C1 segment of cervical spinal cord (tissue), 14 donors: ENCODE measurements at places on chromosomes 11 and 22.
A peak's percentile ranks its signal among the peaks of the same experiment; 100 is the strongest.

DNA sequence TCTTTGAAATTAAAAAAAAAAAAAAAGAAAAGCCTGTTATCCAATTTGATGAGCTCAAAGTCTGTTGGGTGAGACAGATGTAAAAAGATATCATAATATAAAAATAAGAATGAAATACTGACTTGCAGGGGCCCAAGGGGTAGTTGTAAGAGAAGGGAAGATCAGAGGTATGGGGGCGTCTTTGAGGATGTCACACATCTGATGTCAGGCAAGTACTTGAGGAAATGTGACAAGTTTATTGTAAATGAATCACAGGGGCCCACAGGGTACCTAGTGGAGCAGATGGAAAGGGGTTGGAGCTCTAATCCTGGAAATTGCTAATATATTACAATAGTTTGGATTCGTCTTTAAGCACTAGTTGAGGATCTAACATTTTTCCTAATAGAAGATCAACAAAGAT is 131.6 kb downstream of the MAML2 start:
- no peak for DNase-seq

- no peak for DNase-seq
Observed at GRCh38 chr11:115267871-115268270, 236.3 kb downstream of the CADM1 start.

- no peak for DNase-seq
Observed at GRCh38 chr11:33774736-33775466, 581 bp upstream of the FBXO3 start.

DNA sequence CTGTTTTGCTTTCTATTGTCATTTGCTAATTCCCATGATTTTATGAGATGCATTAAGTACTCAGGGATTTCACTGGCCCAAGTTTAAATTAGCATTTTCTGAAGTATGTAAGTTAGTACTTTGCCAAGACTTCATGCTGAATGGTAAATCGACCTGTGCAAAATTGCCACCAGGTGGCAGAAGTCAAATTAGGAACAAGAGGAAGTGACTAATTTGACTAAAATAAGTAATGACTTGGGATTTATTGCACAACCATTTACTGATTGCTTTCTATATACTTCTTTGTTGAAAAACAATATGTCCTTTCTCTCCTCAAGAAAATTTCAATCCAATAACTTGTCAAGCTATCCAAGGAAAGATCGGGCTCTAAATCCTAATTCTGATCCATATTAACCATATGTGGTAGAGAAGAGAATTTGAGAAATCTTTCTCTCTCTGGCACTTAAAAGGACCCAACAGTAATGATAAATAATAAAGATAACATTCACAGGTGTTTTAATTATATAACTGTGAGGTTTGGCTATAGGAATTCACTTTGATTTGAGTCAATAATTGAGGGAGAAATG is 253.7 kb upstream of the CHORDC1 start:
- no peak for DNase-seq

GRCh38 chr11:71112454-71112853 is 139.9 kb downstream of the SHANK2 start:
- no peak for DNase-seq

GRCh38 chr11:86418917-86419316 is 44.2 kb downstream of the CCDC81 start:
- no peak for DNase-seq

- no peak for DNase-seq
Observed at GRCh38 chr11:73040046-73040445, 102.1 kb downstream of the FCHSD2 start.

DNA sequence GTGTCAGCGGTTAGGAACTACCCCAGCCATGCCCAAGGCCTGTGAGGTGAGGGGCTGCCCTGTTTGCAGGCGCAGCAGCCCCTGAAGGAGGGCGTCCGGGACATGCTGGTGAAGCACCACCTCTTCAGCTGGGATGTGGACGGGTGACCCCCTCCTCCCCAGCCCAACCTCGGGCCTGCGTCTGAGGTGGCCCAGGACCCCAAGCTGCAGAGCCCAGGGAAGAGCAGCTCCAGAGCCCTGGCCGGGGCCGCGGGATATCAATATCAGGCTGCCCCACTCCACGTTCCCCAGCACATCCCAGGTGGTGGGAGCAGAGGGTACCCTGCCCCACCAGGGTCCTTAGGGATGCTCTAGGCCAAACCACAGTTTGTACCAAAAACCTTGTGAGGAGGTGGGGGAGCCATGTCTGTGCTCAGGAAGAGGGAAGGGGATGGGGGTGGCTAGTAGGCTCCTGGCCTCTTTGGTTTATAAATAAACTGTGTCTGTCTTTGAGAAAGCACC is 39.3 kb downstream of the SGSM3 start:
- no peak for DNase-seq

DNA sequence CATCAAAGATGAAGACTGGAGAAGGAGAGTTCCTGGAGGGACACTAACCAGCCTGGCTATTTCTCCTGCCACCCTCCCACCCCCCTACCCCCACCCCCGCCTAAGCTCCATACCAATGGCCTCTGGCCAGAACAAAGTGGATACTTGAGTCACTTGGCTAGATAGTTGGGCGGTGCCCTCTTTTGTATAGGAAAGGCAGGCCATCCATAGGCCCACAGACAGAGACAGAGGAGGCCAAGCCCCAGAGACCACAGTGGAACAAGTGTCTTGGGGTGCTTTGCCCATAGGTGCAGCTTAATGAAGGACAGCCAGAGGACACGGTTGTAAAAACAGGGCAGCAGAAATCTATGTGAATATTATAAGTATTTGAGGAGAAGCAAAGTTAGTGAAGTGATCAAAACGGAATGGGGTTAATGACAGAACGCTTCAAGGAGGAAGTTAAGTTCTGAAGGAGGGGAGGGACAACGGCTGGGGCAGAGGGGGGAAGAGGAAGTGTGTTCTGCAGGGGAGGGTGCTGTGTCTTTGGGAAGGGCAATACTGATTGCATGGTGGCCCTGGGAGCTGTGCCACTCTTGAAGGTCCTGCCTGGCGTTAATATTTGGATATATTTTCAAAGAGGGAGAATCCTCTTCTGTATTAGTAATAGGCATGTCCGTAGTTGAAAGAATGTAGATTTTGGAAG is 32.7 kb downstream of the FLI1 start:
- no peak for DNase-seq

GRCh38 chr11:96267496-96268032 is 75.4 kb downstream of the MAML2 start:
- no peak for DNase-seq

DNA sequence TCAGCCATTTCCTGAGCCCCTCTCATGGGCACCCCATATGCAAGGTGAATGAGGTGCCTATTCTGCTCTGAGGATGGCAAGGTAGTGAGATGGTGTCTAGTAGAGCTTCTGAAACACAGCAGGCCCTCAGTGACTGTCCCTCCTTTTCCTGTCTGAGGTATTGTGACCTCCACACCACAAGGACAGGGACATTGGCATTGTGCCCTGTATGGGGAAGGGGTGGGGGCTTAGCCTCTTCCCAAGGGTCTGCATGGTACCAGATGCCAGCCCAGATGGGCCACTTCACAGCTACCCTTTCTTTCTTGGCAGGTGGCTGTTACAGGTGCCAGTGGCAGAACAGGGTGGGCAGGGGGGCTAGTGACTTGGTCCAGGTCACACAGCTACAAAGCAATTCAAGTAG is 78.8 kb downstream of the CABIN1 start:
- DNase-seq, result no peak

- no peak for DNase-seq
Observed at GRCh38 chr22:31637891-31638618, 24.0 kb downstream of the PISD start.

GRCh38 chr11:3096909-3097530 is 39.8 kb upstream of the CARS1 start:
- no peak for DNase-seq

DNA sequence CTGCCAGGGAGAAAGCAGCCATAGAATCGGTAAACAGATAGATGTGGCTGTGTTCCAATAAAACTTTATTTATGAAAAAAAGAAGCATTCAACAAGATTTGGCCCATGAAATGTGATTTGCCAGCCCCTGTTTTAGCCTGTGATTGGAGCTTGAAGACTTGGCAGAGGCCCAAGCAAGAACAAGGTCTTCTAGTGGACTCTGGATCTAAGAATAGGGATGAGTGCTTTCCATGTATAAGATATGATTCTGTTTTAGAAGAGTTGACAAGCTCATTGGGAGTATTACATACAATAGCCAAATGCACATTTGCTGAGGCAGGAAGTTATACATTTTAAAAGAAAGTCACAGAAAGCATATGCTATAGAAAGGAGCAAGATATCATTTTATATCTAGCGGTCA is 175.6 kb upstream of the LUZP2 start:
- DNase-seq, result no peak

DNA sequence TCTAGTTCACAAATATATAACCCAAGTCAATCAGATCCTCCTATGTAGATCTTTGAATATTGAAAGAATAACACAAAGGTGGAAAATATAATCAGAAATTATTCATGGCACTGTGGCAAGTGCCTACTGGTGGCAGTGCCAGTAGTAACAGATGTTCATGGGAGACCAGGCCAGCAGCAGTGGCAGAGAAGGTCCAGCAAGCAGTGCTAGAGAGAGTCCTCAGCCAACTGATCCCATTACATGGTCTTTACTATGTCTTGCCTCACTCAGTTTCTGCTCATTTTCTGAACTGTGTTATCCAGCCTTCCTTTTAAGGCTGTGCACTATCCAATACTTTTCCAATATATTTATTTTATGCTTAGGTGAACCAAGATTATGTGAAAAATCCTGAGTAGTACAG is 124.9 kb downstream of the MRTFA start:
- no peak for DNase-seq

DNA sequence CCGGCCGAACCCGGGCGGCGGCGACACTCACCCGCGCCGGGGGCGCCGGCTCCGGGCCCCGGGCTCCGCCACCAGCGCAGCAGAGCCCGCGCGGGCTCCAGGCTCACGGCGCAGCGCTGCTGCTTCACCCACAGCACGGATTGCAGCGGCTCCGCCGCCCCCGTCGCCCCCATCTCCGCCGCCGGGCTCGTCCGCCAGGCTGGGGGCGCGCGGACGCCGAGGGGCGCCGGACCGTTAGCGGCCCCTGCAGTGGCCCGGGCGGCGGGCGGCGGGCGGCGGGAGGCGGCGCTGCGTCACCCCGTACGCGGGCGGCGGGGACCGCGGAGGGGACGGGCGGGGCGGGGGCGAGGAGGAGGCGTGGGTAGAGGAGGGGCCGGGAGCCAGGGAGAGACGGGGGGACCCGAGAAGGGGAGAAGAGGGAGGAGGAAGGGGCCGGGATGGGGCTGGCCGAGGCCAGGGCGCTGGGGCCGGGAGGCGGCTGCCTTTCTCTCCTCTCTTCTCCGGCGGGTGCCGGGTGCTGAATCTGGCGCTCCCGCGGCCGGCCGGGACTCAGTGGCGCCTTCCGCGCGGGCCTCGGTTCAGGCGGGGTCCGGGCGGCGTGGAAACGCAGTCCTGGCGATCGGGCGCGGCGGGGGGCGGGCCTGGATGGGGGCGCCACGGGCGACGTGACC is at the start of gene CERK:
Gene CERK (minus strand): TSS at position 277 of the 671 bp plus-strand sequence. CDS start 104 bp downstream, at position 173.
- DNase-seq, result peak; percentile 66

DNA sequence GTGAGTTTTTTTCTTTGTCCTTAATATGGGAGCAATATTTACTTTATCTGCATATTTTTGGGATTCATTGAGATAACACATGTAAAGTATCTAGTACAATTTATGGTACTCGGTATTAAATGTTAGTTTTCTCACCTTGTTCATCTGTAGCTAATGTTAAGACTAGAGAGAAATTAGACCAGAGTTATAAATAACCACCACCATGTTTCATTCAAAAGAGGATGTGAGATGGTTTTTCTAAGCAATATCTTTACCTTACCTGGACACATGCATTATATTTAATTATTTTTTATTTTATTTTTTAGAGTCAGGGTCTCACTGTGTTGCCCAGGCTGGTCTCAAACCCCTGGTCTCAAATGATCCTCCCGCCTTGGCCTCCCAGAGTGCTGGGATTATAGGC is 18.4 kb downstream of the ARHGAP42 start:
- DNase-seq, result no peak

GRCh38 chr22:42208362-42208761 is 62.1 kb downstream of the TCF20 start:
- DNase-seq, result no peak

DNA sequence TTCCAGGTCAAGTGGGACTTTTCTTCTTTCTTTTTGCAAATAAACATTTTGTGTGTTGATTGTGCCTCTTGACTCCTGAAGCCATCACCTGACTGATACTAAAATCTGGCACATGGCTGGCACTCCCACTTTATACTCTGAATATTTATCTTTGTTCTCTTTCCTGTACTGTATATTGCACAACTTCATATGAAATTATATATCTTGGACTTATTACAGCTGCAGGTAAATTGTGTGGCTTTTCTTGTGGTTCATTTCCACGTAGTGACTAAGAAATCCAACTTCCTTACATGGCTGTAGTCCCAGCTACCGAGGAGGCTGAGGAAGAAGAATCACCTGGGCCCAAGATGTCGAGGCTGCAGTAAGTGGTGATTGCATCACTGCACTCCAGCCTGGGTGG is 23.7 kb upstream of the OR5B12 start:
- no peak for DNase-seq

- no peak for DNase-seq
Observed at GRCh38 chr11:19607656-19608360, 104.8 kb upstream of the NAV2 start.

GRCh38 chr11:86900162-86900561 is 55.0 kb downstream of the FZD4 start:
- no peak for DNase-seq

GRCh38 chr22:48556222-48556621 is 1271.5 kb downstream of the BRD1 start:
- DNase-seq, result no peak

DNA sequence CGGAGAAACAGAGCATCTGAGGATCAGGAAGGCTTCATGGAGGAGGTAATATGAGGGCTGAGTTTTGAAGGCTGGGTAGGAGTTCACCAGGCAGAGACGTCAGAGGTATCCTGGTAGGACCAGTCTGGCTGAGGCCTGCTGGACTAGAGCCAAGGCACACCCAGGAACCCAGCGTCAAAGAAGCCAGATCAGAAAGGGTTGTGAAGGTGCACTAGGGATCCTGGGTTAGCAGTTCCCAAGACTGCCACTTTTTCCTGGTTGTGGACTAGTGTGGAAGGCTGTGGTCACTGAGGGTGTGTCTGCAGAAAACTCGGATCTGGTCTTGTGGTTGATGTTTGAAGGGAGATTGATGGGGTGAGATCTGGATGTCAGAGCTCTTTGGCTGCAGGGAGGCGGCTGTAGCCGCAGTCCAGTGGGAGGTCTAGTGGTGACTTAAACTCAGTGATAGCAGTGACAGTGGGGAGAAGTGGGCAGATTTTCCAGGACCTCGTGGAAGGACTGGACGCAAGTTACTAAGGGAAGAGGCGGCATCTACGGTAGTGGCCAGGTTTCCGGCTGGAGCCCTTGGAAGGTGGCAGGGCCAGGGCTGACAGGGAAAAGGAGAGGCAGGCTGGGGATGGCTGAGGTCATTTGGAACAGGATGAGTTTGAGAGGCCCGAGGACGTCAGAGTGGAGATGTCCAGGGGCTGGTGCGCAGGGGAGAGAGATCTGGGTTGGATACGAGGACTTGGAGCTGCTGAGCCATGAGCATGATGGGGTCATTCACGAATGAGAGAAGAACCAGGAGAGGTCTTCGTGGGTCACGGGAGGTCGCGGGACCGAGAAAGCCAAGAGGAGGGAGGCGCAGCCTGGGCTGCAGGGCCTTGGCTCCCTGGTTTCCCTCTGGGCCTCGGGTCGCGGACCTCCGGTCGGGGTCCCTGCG is 10.9 kb downstream of the RELA start:
- DNase-seq, result no peak
